ENCODE measurements at places on chromosomes 6 and 20.

GRCh38 chr20:61234224-61234890 lies 17.7 kb upstream of the CDH4 start:
- DNase-seq = no peak

- DNase-seq = no peak
Observed at GRCh38 chr6:87124074-87124473, 29.2 kb upstream of the CGA start.

DNA sequence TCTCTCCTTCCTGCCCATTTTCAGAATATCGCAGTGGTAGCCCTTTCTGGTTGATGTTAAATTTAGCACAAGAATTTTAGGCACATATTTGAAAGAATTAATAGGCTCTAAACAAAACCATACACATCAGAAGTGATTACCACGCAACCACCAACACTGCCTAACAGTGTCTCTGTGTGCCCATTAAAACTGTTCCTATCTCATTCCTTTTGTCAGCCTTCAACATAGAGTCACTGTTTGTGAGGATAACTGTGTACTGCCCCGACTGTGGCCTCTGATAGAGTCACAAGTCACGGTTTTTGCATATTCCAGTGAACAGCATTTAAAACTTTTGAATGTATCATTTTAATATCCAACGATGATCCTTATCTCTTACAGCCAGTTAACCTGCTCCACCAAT lies 116.8 kb upstream of the TNFAIP3 start:
- no peak for DNase-seq

DNA sequence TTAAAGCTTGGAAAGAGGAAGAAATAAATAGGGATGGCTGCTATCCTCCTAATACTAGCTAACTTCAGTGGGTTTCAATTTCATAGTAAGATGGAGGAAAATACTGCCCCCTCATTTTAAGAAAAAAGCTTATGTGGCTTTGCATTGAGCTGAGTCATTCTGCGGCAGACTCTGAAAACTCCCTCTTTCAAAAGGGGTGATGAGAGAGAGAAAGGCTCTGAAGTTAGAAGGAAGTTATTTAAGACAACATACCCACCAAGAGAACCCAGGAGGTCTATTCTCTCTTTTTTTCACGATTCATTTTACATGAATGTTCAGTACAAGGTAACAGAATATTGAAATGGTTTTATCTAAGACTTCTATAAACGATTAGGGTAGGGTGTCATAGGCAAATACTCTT lies 4.5 kb downstream of the PRDM13 start:
- DNase-seq = no peak

DNA sequence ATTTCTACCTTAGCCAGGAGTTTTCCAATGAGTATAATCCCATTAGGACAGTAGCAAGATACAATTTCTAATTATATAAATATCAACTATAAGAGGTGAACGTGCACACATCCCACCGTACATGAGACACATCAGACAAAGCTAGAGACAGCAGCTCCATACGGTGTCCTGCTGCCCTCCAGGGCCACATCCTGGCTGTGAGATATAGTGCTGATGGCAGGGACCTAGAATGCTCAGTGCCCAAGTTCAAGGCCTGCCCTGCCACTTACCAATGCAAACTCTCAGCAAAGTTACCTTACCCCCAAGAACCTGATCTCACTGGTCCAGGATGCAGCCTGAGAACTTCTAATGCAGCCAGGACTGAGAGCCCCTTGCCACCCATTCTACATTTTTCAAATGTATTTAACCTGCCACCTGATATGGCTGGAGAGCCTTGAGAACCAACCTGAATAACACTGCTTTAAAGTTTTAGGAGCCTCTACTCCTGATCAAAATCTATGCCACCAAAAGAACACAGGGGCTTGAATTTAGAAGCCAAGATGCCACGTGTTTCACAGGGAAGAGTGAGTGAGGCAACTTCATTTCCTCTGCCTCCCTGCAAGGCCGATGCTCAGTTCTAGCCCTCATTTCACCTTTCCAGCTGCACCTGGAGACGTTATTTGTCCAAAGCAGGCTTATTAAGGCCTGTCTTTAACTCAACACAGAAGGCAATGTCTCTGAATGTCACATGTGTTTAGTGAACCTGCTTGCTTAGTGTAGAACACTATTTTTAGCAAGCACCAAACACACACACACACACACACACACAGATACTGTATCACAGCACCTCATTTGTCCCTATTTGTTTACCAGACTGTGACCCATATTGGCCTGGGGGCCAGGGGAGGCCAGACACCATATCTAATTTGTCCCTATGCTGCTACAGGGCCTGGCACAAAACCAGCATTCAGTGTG lies 6.1 kb downstream of the NFATC2 start:
- DNase-seq = no peak

- DNase-seq = no peak
Observed at GRCh38 chr6:139370283-139370998, 4.0 kb downstream of the CITED2 start.

DNA sequence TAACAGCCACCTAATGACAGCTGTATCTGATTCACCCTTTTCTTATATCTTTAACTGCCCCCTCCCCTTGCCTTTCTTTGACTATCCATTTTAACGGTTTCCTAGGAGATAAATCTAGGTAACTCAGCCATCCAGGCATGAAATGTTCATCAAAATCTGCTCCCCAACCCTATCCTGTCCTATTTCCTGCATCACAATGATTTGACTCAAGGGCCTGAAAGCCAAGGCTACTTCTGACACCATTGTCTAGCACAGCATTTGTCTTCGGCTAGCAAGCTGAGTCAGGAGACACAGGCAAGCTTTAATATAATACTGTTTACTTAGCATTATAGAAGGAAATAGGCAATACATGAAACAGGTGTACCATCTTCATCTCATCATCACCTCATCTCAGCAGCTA lies 31.6 kb upstream of the MANEA start:
- no peak for DNase-seq

- no peak for DNase-seq
Observed at GRCh38 chr6:167515873-167516507, 191.1 kb downstream of the TTLL2 start.

- no peak for DNase-seq
Observed at GRCh38 chr20:43345676-43346075, 112.0 kb upstream of the SRSF6 start.

DNA sequence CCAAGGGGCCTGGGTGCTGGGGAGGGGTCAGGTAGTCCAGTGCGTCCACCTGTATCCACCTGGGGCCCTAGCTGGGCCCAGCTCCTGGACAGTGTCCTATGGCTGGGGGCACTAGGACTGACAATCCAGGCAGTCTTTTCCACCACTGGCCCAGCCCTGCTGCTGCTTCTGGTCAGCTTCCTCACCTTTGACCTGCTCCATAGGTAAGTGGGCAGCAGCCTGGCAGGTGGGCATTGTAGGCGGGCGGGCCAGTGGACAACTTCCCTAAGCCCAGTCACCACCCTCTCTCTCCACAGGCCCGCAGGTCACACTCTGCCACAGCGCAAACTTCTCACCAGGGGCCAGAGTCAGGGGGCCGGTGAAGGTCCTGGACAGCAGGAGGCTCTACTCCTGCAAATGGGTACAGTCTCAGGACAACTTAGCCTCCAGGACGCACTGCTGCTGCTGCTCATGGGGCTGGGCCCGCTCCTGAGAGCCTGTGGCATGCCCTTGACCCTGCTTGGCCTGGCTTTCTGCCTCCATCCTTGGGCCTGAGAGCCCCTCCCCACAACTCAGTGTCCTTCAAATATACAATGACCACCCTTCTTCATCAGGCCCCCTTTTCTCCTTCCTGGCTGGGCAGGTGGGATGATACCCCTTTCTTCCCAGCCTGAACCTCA lies 584 bp downstream of the C20orf141 start:
- no peak for DNase-seq

GRCh38 chr6:52180787-52181558 lies 5.2 kb upstream of the IL17A start:
- DNase-seq = no peak

- no peak for DNase-seq
Observed at GRCh38 chr20:61045876-61046585, 206.0 kb upstream of the CDH4 start.

- DNase-seq = no peak
Observed at GRCh38 chr6:125568609-125569008, 180.8 kb upstream of the HEY2 start.

- no peak for DNase-seq
Observed at GRCh38 chr20:64182146-64182865, 18.1 kb downstream of the MYT1 start.

DNA sequence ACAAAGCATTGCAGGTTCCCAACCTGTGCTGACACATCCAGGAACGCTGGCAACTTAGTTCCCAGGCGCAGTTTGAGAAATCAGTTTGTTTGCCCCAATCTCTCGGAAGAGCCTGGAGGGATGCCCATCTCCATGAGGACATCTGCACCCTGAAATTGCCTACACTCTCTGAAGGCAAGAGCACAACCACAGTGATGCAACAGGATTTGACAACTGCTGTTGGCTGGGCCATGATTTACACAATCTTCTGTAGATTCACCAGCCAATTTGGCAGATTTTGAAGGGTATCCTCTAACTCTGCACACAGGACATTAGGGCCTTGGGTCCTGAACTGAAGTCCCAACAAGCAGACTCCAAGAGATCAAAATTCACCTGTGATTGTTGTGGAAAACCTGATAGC lies 3.4 kb downstream of the APMAP start:
- no peak for DNase-seq

GRCh38 chr20:288956-289692 lies 1.4 kb downstream of the C20orf96 start:
- no peak for DNase-seq

DNA sequence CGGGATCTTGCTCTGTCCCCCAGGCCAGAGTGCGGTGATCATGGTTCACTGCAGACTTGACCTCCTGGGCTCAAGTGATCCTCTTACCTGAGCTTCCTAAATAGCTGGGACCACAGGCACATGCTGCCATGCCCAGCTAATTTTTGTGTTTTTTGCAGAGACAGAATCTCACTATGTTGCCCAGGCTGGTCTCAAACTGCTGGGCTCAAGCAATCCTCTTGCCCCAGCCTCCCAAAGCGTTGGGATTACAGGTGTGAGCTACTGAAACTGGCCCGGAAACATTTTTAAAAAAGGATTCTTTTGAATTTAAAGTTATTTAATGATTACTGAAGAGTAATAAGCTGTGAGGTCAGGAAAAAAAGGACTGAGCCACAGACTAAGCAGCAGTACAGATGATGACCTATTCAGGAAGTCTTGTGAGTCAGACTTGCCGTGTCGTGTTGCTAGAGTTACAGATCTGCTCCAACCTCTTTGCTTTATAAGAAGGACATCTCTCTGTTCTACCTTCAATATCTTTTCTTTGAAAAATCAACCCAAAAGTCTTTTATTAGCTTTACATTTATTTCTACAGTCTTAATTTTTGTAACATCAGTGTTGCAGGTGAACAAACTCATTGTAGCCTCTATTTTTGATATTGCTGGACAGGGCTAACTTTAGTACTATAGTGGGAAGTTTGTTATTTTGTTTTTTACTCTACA lies 108.7 kb downstream of the NCOA3 start:
- peak; percentile 71 for DNase-seq

GRCh38 chr20:8118039-8118438 lies 14.0 kb upstream of the PLCB1 start:
- no peak for DNase-seq

GRCh38 chr6:6971369-6971768 lies 136.4 kb upstream of the RREB1 start:
- DNase-seq = no peak

- no peak for DNase-seq
Observed at GRCh38 chr6:29509711-29510110, 22.0 kb upstream of the MAS1L start.

DNA sequence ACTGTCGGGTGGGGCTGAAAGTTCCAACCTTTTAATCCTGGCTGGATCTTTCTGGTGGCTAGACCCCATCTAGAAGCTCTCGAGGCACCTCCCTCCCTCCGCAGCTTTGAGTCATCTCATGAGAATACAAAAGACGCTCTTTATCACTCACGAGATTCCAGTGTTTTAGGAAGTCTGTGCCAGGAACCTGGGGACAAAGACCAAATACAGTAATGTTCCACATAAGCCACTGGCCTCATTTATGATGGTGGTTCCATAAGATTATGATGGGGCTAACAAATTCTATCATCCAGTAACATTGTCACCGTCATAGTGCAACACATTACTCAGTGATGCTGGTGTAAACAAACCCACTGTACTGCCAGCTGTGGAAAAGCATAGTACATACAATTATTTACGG lies 48.7 kb downstream of the NCOA7 start:
- DNase-seq = no peak

- peak; percentile 37 for DNase-seq
Observed at GRCh38 chr6:96899019-96899418, 1.3 kb upstream of the NDUFAF4 start.

- DNase-seq = no peak
Observed at GRCh38 chr20:54194724-54195438, 13.0 kb upstream of the PFDN4 start.

DNA sequence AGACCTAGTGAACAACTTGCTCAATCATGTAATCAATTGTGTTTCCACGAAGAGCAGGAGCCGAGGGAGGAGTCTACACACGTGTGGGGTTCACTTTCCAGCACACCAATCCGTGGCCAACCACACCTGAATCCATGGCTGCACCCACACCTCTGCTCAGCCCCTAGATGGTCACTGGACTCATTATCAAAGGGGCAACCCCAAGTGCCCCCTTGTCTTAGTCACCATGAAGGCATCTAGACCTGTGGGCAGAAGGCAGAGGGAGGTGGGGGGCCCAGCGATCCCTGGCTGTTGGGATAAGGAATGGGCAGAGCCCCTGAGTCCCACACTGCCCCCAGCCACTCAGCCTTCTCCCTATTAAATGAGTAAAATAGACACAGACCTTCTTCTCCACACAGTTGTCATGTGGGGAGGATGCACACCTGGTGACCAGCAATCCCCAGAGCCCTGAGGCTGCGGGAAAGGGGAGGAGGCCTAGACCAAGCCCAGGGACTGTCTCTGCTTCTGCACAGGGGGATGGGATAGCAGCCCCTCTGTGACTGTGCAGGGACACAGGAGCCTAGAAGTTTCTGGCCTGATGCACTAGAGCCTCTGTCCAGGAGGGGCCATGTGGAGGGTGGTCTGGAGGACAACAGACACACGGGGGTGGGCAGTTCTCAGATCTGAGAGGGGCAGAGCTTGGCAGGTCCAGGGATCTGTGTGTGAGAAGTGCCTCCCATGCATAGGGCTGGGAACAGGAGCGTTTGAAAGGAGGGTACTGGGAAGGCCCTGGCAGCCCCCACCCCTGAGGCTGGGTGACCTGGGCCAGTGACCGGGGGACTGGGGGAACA lies 1.9 kb upstream of the RAET1L start:
- no peak for DNase-seq

DNA sequence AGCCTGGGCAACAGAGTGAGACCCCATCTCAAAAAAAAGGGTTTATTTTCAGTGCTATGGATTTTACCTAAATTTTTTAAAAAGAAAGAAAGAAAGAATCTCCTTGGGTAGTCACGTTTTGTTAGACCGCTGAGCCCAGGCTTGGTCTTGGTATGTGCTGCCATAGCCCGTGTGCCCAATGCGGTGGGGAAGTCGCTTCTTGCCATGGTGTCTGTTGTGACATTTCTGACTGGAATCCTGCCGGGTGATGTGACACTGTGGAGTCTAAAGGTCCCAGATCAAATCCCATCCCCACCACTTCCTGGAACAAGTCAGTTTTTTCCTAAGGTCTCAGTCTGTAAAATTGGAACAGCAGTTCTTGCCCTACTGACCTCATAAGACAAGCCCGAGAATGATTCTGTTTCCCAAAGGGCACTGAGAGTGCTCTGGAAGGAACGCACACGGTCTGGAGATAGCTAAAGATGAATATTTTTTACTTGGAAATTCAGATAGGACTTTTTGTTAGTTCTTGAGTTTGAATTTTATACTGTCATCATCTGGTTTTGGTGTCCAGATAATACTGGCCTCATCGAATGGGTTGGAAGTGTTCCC lies 225.8 kb downstream of the EYA2 start:
- no peak for DNase-seq

- no peak for DNase-seq
Observed at GRCh38 chr6:128403618-128404444, 116.6 kb downstream of the PTPRK start.

Measured in HCT116 (cell line).